ENCODE measurements at places on chromosomes 16 and 17.

DNA sequence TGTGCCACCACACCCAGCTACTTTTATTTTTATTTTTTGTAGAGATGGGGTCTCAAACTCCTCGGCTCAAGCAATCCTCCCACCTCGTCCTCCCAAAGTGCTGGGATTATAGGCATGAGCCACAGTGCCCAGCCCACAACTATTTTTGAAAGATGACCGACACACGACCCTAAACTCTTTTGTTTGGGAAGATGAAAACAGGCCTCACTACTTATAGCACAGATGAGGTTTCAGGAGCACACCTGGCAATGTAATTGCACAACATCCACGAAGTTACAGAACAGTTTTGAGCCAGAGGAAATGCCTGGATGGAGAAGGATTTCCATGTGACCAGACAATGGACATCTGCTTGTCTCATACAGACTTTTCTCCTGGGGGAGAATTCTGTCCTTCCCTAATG is 43.4 kb upstream of the PRSS54 start:
- no peak for DNase-seq

GRCh38 chr16:86879268-86879667 is 300.9 kb downstream of the FOXL1 start:
- peak; percentile 15 for DNase-seq

- peak; percentile 74 for DNase-seq
Measured at GRCh38 chr16:2500918-2501750, 12.6 kb upstream of the ATP6V0C start.

- DNase-seq, result no peak
Measured at GRCh38 chr17:77619851-77620250, 338.7 kb upstream of the TNRC6C start.

GRCh38 chr16:82832821-82833220 is 206.1 kb downstream of the CDH13 start:
- no peak for DNase-seq
